AG04450 (cell line): ENCODE measurements at places on chromosomes 3 and 15.

DNA sequence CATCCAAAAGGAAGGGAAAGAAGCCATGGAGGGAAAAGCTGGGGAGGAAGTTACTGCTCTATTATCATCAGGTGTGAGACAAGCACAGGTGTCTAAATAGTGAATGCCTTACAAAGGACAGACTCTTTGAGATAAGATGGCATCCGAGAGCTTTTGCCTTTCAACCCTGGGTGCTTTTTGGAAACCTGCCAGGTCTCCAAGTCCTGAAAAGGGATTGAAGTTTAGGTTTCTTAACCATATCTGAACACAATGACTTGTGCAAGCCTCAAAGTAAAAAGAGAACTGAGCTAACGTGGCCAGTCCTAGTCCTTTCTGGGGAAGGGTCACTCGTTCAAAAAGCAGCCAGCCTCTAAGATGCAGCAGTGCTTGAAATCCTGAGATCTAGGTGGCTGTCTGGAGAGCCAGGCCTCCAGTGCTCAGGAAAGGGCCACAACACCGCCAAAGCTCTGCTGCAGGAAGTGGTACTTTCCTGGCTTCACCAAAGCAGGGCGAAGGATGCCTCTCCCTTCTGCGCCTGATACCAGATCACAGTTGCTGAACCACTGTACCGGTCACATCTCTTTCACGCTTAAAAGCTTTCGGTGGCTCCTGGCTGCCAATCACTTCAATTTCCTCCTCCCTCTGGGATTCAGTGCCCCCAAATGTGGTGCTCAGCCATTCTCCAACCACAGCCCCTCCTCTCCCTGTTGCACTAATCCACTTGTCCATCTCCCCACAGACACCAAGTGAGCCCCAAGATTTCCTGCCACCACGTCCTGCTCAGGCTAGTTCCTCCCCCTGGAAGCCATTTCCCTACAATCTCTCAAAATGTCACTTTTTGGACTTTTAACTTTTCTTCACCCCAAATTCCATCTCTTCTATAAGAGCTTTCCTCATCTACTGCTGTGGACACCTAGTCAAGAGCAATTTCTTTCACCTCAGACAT is 104.1 kb upstream of the LPP start:
- no peak for DNase-seq

DNA sequence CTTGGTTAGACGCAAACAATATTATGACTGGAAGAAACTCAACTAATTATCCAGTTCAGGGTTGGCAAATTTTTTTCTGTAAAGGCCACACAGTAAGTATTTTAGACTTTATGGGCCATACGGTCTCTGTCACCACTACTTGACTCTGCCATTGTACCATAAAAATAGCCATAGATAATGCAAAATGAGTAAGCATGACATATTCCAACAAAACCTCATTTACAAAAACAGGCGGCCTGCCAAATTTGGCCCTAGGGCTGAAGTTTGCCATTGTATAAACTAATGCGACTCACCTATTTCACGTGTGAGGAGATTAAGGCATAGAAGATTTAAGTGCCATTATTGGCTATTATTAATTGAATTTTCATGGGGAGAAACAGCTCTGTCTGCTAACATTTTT is 116.8 kb upstream of the CNTN6 start:
- no peak for DNase-seq

DNA sequence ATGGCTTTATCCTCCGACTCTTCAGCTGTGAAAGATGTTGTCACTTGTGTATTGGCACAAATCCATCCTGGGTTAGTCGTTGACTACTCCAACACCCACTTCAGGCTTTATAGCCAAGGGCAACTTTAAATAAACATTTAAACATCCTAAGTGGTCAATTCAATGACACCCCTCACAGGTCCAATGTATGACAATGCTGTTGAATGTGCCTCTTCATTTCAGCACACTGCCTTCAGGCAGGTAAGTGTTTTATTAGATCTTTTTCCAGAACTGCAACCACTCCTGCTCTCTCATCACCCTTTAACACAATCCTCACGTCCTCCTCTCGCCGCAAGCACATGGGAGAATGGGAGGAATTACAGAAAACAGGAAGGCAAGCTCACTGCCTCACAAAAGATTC is 30.3 kb downstream of the IL12A start:
- DNase-seq: no peak

DNA sequence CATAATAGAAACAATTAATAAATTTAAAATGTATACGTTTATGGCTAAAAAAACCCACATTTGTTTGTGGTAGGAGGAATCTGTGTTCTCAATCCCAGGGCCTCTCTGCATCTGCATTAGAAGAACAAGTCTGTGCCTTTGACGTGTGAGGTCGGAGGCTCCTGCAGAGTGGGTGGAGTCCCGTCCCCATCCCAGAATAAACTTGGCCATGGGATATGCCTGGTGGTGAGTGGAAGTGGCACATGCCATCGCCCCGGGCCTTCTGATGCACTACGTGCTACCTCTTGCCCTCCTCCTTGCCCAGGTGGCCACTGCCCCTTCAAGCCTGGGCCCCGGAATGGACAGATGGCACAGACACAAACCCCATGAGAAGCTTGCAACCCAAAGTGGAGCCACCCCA is 131.1 kb upstream of the NSMCE3 start:
- DNase-seq: no peak

GRCh38 chr3:169528289-169528688 is 135.2 kb downstream of the MECOM start:
- no peak for DNase-seq

GRCh38 chr15:90471769-90472168 is 58.0 kb upstream of the CRTC3 start:
- DNase-seq: no peak

- DNase-seq: no peak
Observed at GRCh38 chr15:61169904-61170695, 59.0 kb downstream of the RORA start.

DNA sequence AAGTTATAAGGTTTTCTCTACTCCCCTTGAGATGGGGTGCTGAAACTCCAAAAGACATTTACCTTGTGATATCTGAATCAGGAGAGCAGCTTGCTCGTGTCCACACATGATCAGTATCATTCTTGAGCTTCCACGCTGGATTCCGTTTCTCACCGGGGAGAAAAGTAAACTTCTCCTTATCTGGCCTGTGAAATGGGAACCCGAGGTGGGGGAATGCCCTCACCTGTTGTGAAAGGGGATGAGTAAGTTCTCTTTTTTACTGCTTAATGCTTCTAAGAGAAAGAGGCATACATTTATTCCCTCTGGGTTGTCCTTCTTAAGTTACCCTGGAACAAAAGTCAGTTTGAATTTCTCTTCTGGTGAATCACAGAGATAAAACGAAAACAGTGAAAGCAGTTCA is 440.5 kb upstream of the ADAMTS9 start:
- DNase-seq: no peak
